Neuronal stem cell (in vitro differentiated cells): ENCODE measurements at places on chromosomes 7 and 10.

DNA sequence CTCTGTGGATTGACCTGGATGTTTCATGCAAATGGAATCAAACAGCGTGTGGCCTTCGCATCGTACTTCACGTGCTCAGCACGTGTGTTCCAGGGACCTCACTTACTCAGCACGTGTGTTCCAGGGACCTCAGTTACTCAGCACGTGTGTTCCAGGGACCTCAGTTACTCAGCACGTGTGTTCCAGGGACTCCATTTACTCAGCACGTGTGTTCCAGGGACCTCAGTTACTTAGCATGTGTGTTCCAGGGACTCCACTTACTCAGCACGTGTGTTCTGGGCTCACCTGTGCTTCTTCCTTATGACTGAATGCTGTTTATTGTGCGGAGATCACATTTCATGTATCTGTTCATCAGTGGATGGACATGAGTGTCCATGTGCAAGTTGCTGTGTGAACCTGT is 22.0 kb downstream of the INPP5A start:
- DNase-seq, result no peak

DNA sequence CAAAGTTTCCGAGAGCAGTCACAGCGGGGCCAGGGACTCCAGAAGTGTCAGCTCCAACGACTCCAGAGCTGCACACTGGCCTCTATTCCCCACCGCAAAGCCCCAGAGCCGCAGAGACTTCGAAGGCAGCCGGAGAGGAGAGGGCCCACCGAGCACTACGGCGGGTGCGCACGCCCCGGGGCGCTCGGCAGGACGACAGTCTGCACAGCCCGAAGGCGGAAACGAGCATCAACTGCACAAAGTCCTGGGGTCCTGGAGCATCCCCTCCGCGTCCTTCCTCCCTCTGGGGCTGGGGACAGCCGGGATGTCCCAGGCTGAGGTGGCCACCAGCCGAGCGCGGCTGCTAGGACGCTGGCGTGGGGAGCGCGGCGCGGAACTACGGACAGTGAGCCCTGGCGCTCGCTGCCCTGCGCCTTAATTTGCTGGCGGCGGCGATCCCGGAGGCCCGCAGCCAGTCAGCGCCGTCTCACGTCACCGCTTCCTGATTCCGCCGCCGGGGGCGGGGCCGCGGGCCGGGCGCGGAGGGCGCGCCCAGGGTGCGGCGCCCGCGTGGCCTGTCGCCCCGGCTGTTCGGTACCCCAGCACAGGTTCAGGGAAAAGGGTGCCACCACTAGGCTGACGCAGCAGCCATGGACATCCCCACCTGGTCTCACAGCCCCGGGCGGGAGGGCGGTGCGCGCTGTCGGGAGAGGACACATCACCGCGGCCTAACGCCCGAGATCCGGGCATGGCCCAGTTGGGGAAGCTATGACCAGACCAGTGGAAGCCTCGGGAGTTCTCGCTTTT is at the start of gene TBX20:
TBX20 (minus strand) TSS at position 391 of the 786 bp plus-strand sequence. CDS start 480 bp downstream, outside the sequence.
- no peak for DNase-seq

- no peak for DNase-seq
Observed at GRCh38 chr10:3825862-3826351, 40.9 kb upstream of the KLF6 start.

DNA sequence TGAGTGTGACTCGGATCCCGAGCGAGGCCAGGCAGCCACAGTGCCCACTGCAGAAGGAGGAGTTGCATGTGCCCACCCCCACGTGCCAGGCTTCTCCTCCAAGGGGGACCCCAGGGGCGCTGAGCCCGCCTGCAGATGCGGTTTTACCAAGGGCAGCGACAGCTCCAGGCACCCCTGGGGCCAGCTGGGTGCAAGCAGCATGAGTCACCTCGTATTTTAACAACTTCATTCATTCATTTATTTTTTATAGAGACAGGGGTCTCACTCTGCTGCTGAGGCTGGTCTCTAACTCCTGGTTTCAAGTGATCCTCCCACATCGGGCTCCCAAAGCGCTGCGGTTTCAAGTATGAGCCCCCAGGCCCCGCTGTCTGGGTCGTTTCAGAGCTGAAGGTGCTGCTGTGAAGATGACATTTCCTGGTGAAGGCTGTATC is 1.3 kb upstream of the FOXL3 start:
- no peak for DNase-seq

DNA sequence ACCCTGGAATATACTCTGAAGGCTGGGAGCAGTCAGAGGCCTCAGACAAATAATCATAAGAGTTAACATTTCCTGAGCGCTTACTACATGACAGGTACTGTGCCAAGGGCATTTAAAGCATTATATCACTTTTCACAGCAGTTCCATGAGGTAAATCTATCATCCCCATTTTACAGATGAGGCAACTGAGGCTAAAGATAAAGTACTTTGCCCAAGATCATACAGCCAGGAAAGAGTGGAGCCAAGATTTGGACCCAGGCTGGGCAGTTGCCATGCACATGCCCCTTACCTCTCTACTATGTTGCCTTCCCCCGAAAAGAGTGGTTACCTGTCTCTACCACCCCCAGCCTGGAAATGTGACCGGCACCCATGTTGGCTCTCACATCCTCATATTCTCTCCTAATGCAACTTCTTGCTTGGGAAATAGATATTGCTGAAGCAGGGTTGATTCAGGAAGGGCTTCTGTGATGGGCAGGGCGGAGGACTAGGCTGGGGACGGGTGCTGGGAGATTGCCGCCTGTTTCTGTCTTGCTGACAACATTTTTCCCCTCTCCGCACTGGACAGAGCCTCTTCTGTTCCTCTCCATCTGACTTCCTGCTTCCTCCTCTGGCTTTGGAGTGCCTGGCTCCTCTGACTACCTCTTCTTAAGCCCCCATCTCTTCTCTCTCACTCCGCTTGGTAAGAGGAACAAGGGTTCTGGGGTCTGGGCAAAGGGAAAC is 13.8 kb downstream of the SMO start:
- no peak for DNase-seq

- DNase-seq, result no peak
Observed at GRCh38 chr7:106167439-106168136, 55.5 kb upstream of the SYPL1 start.

DNA sequence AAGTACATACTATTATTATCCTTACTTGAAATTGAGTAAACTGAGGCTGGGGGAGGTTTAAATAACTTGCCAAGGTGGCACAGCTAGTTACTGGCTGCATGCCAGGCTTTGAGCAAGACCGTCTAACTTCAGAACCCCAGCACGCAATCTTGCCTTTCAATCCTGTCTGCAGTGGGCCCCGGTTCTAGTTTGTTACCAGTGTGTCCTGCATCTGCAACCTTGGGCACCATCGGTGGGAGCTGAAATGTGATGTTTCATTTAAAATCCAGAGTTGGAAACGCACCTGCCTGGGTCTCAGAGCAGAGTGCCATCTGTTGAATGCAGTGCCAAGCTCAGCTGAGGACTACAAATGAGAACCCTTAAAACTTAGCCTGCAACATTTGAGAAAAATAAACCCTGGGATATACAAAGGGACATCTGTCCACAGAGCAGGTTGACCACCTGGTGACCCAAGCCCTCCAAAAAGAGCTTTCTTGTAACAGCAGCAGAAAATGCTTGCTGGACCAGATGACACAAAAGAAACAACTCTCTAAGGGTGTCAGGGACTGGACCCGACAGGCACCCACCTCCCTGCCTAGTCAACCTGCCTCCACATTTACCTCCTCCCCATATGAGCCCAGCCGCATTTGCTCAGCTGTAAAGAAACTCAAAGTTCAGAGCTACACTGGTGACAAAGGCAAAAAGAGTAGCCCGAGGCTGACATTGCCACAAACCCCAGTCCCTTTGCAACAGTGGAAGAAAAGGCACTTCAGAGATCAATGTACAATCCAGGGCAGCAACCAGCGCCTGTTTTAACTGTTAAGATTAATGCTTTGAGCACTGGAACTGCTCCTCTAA is 1.7 kb downstream of the SH3PXD2A start:
- DNase-seq, result no peak

DNA sequence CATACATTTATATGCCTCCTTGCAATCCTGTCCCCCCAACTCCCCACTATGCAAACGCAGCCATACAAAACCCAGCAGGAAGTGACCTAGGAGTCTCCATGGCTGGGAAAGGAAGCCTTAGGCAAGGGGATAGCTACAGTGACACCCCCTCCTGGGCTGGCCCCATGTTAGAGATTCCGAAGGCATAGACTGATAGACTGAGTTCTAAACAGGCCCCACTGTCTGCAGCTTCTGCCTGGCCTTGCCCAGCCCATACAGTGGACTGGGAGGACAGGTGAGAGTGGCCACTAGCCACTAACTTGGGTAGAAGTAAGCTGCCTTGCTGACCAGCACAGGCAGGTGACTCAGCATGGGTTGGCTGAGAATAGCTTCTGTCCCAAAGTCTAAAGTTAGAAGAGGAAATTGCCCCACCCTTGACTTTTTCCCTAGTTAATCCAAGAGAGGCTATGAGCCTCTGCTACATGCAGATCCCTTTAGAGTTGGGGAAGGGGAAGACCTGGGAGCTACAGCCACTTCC is 106.3 kb downstream of the C10orf105 start:
- DNase-seq, result no peak

GRCh38 chr7:50151001-50151400 is 58.0 kb upstream of the ZPBP start:
- DNase-seq, result no peak

DNA sequence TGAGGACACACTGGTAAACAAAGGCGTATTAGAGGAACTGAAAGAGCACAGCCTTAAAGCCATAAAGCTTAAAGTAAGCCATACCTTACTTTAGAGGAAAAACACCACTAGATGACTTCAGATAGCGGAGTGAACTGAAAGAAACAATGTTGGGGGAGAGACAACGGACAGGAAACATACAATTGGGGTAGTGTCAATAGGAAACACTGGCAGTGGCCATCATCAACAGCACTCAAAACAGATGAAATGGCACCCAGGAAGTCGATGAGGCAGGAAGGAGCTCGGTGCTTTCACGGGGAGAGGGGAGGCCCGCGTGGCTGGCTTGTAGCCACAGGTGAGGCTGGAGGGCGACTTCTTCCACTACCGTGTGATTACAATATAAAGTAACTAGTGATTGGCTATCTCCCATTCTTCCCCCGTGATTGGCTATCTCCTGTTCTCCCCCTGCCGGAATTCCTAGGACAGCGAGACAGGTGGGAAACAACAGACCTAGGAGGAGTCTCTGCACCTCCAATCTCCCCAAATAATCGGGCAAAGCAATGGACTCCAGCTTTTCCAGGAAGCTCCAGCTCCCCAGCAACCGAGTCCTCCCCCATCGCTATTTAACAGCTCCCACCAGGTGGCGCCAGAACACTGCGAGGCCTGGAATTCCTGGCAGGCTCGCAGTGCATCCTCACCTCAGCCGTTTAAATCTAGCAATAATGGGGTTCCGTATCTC is 2.4 kb upstream of the TAS2R38 start:
- DNase-seq, result peak; percentile 81

GRCh38 chr7:129169171-129169671 is 19.2 kb upstream of the SMO start:
- peak; percentile 49 for DNase-seq

- no peak for DNase-seq
Observed at GRCh38 chr10:80462981-80463741, 9.1 kb downstream of the TSPAN14 start.

- no peak for DNase-seq
Observed at GRCh38 chr7:54940748-54941147, 78.1 kb upstream of the EGFR start.

DNA sequence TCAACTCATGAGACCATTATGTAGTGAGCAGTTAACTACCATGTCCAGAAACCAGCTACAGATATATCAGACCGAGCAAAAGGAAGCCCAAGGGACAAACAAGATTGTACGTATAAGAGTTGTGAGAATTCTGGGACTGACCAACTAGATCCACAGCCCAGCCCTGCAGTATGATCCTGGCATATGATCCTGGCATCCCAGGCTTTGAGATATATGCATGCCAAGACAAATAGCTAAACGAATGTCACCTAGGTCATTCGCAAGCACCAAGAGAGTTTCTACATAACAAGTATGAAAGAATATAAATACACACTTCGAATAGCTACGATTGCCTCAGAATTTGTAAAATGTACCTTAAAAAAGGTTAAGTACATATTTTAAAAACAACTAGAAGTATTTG is 56.4 kb upstream of the PMPCB start:
- no peak for DNase-seq

DNA sequence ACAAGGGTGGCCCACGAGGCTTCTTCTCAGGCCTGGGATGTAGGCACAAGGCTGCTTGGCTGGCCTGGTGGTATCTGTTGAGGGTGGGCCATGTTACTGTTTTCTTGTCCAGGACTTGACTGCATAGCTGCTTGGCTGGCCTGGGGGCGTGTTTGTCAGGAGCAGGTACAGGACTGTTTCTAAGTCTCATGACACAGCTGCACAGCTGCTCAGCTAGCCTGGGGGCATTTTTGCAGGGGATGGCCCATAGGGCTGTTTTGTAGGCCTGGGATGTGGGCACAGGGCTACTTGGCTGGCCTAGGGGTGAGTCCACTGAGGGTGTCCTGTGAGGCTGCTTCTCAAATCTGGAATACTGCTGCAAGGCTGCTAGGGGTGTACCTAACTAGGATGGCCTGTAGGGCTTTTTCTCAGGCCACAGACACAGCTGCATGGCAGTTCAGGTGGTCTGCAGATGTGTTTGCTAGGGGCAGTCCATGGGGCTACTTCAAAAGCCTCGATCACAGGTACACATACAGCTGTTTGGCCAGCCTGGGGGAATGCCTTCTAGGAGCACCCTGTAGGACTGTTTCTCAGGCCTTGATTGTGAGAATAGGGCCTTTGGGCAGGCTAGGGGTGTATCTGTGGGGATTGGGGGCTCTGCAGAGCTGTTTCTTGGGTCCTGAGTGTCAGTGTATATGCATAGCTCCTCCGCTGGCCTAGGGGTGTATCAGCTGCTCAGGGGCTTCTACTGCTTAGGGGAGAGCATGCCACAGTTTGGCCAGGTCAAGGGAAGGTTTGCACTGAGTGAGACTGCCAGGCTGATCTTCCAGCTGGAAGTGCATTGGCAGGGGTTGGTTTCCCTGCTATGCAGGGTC is 26.6 kb upstream of the PLA2G12B start:
- no peak for DNase-seq

DNA sequence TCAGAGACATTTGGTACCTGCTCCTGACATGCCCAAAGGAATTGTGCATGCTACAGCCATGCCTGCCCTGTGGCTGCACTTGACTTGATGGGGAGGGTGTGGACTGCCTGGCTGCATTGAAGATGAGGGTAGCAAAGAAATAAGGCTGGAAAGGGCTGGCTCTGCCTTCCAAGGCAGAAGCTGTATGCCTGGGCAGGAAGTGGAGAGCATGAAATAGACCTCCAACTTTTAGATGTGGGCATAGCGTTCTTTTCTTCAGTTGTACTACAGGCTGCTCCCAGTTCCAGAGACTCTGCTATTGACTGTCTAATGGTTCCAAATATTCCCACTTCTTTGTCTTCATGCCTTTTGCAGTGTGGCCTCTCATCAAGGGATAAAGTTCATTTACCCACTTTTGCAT is 3.0 kb downstream of the C10orf120 start:
- no peak for DNase-seq

- no peak for DNase-seq
Observed at GRCh38 chr7:2632733-2633537, 1.1 kb downstream of the TTYH3 start.

GRCh38 chr7:105738133-105738532 is 138.3 kb downstream of the ATXN7L1 start:
- no peak for DNase-seq

- DNase-seq, result no peak
Observed at GRCh38 chr7:157615101-157615817, 278.5 kb downstream of the DNAJB6 start.

- DNase-seq, result no peak
Observed at GRCh38 chr10:94240901-94241300, 121.8 kb downstream of the NOC3L start.

- no peak for DNase-seq
Observed at GRCh38 chr10:124414076-124414475, 4.6 kb downstream of the OAT start.
